ENCODE measurements at places on chromosomes 4 and X.
A peak's percentile ranks its signal among the peaks of the same experiment; 100 is the strongest.

- DNase-seq = no peak
These were observed 26.0 kb upstream of the VSIG1 start for GRCh38 chrX:108018656-108019381.

DNA sequence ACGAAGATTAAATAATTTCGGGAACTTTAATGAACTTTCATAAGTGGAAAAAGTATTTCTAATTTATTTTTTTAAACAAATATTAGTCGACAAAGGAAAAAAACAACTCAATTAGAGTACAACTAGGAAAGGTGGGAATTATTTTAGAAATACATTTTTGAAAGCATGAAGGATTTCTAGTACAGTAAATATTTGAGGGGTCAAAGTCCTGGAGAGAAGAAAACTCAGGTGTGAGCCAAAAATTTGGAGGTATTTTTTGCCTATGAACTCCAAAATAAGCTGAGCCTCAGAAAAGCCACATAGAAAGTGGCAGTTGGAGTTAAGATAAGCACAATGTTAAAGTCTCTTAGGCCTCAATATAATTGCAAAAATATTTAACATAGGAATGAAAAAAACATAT lies 2017.3 kb downstream of the C4orf33 start:
- DNase-seq = no peak

GRCh38 chr4:152708361-152708760 lies 28.6 kb upstream of the TMEM154 start:
- DNase-seq = no peak

GRCh38 chrX:101195442-101196173 lies 24.0 kb upstream of the DRP2 start:
- DNase-seq = peak; percentile 8

- DNase-seq = no peak
These were observed 146.0 kb upstream of the FRMPD4 start for GRCh38 chrX:11992271-11992670.

GRCh38 chr4:18075823-18076433 lies 54.4 kb upstream of the LCORL start:
- no peak for DNase-seq

- DNase-seq = no peak
These were observed 27.5 kb downstream of the ENPEP start for GRCh38 chr4:110503270-110504083.
